ENCODE measurements at places on chromosomes 6 and 20.

DNA sequence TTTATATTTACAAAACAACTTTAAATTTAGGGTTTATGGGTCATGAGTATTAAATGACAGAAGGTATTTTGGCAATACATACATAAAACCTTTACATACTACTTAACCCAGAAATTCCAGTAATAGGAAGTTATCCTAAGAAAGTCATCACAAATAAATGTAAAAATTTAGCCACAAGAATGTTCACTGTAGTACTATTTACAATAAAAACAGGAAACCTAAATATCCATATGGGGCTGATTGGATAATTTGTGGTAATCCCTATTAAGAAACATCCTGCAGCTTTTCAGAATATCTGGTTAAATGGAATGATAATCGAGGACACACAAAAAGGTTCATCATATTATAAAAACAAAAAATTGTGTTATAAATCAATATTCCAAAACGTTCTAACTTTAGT, 44.4 kb downstream of the TRAM2 start:
- DNase-seq, result no peak

DNA sequence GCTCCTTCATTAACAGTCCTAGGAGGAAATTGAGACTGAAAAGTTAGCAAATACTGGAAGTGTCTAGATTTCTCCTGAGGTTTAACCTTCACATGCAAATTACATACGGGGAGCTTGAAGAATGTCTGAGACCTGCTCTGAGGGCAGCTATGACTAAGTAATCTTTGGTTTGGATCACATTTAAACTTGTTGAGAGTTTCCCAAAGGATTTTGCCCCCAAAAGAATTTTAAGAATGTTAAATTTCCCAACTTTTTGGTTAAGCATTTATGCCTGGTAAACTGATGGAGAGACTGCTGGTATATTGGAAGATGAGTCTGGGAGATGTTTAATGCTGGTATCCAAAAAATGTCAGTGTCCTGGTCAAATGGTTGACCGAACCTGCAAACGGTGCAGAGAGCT, 97.0 kb downstream of the RREB1 start:
- no peak for DNase-seq

- no peak for DNase-seq
These were observed 679.8 kb downstream of the EPM2A start for GRCh38 chr6:145055567-145055966.

- DNase-seq, result no peak
These were observed 33.6 kb downstream of the HM13 start for GRCh38 chr20:31547720-31548298.

All from foreskin fibroblast (primary cell).